Ureter (tissue), 1 donor: ENCODE measurements at places on chromosomes 5 and 9. TPM values are rescaled to one million over a fixed set of nuclear protein-coding genes. Genes with fewer than 3 reads are reported as not detected.

DNA sequence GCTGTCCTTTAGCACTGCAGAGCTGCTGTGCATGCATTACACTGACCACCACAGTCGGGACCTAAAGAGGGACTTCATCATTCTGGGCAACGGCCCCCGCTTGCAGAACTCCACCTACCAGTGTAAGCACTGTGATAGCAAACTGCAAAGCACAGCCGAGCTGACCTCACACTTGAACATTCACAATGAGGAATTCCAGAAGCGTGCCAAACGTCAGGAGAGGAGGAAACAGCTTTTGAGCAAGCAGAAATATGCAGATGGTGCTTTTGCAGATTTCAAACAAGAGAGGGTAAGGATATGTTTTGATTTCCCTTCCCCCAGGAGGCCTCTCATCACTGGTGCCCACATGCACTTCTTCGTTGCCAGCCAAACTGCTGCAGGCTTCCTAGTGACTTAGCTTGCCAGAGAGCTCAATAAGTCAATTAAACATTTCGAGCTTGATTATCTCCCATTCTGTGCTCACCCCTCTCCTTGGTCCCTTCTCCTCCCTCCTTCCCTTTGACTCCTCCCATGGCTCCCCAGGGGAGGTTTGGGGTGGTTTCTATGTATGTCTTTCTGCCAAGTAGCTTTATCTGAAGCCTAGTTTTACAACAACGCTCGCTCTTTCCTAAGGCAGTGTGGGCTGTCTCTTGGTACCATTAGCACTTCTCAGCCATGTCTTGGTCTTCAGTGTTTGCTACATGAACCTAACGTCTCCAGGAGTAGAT lies 66.7 kb downstream of the ZNF462 start:
- no peak for DNase-seq

DNA sequence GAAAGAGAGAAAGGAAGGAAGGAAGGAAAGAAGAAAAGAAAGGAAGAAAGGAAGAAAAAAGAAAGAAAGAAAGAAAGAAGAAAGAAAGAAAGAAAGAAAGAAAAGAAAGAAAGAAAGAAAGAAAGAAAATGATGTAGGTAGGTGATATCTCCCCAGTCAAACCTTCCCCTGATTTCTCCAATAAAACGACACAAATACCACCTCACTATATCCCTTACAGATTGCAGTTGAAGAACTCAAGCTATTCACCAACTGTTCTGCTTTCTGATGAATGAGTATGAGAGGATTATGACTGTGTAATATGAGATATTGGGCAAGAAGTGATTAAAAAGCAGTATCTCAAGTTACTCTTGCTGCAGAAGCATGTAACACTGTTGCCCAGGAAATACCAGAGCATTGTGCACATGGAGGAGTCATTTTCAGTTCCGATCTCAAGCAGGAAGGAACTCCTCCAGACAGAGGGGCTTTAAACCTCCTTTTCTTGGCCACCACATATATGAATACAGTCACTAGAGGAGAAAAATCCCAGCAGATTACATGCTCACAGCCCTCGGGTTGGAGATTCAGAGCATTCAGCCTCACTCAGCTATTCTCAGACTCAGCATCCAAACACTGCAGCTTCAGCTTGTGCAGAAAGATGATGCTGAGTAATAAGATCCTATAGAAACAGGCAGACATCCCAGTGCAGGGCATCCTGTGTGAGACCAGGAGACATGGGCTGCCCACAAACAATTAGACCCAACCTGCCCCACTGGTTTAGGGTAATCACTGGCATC lies 61.4 kb downstream of the UGCG start:
- DNase-seq: peak; percentile 57

- peak; percentile 68 for DNase-seq
Observed at GRCh38 chr5:125412561-125413495, 666.4 kb upstream of the ZNF608 start.

DNA sequence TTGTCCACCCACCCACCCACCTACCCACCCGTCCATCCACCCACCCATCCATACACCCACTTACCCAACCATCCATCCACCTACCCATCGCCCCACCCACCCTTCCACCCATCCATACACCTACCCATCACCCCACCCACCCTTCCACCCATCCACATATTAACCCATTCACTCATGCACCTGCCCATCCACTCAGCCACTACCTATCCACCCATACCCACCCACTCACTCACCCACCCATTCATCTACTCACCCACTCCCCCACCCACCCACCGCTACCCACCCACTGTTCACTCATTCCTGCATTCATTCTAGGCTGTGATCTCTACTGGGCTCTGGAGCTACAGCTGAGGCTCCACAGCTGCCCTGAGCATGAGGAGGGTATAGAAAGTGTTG lies 117.5 kb upstream of the LMX1B start:
- DNase-seq: no peak

- no peak for DNase-seq
Observed at GRCh38 chr9:116703634-116704033, 16.5 kb downstream of the TRIM32 start.

- peak; percentile 65 for DNase-seq
Observed at GRCh38 chr5:65480306-65480865, 1.3 kb downstream of the ADAMTS6 start.

DNA sequence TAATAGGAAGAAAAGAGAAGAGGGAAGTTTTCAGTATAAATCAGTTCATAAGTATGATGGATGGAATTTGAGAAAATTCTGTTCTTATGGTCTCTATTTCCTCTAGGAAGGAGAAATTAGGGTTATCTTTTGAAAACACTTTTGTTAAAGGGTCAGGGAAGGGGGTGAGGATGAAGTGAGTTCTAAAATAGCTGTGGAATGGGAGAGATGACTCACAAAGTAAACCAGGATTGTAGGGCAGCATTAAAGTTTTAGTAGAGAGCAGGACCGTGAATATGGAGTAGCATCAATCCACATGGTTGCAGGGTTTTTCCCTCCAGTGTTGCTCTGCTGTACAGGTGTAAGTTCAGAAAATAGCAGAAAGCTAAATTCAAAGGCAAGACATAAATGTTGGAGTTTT lies 32.4 kb downstream of the MUSK start:
- no peak for DNase-seq

DNA sequence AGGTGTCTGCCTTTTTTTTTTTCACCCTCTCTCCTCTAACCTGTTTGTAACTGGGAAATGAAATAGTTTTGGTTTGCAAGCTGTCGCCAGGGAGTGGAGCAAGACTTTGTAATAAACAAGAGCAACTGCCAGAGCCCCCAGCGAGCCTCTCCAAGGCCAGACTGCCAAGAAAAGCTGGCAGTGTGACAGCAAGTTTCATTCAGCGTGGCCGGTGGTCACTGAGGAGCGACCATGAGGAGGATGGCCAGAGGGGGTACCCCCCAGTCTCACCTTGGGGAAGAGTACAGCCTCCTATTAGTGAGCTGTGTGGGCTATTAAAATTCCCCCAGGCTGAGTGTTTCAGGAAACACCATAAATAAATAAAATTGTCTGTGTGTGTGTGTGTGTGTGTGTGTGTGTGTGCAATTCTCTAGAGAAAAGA lies 49.9 kb downstream of the ZFAND5 start:
- peak; percentile 77 for DNase-seq

- no peak for DNase-seq
Observed at GRCh38 chr5:130937046-130937445, 228.0 kb downstream of the HINT1 start.

- DNase-seq: no peak
Observed at GRCh38 chr5:91171322-91171721, 211.8 kb downstream of the ARRDC3 start.

DNA sequence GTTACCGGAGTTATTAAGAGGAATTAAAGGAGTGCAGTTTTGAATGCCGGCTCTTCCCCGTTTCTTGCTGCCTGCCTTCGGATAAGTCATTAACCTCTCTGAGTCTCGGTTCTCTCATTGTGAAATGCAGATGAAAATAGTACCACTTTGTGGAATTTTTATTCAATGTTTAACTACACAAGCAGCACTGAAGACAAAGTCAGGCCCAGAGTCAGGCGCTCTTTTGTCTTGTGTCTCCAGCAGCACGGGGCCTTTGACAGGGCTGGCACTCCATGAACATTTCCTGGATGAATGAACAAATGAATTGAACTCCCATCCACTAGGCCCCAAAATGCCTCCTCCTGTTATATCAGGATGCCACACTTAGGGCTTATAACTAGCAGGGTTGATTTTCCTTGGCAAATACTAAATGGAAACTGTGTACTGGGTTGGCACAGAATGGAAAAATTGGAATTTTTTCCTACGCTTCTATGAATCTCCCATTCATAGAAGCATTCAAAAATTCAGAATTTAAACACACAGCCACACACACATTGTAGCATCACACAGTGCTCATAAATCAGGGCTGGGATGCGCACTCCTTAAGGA lies 332.8 kb downstream of the MLLT3 start:
- DNase-seq: no peak

CD14 gene
- total RNA-seq: 17.3 TPM

MOB3B gene
- 9.4 TPM for total RNA-seq
